ENCODE measurements at places on chromosomes 7 and 10.

- no peak for DNase-seq
These were observed 349.2 kb downstream of the RNLS start for GRCh38 chr10:88233870-88234269.

DNA sequence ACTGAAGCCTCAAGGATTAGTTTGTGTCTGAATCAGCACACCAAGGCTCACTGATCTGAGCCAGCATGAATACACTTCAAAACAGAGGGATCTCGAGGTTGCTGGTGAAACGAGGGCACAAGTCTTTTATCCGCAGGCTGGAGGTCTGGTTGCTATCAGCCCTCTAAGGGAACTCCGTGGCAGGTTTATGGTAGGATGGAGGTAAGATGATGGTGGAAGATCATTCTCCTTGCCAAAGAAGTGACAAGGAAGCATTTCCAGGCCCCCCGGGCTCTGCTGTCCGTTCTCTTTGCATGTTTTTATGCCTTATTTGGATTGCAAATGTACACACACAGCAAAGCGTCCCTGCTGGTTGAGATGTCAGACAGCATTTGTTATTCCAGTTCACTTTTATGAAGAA is 268.3 kb downstream of the ARHGAP12 start:
- DNase-seq = no peak

DNA sequence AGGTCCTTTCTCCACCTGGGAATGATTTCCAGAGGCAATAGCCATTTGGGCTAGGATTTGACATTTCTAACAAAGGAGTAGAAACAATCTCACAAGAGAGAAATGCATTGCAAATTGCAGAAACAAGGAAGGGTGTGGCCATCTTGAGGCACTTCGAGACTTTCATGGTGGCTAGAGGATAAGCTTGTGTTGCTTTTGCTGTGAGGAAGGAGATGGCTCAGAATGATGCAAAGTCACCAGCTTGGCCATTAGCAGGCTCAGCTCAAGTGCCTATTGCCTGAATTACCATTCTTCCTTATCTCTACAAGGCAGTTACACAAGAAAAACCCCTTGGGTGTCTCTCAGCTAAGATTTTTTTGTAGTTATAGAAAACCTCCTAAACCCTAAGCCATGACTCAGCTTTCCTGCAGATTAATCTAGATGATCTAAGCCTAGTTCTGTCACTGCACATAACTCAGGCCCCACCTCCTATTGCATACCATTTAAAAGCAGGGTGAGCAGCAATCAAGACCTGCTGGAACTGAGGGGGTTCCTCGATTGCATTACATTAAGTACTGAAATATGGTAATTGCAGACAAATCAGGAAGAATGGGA is 683.1 kb downstream of the NRG3 start:
- DNase-seq = no peak

- no peak for DNase-seq
These were observed 127.5 kb downstream of the DNAJB6 start for GRCh38 chr7:157464111-157464970.

DNA sequence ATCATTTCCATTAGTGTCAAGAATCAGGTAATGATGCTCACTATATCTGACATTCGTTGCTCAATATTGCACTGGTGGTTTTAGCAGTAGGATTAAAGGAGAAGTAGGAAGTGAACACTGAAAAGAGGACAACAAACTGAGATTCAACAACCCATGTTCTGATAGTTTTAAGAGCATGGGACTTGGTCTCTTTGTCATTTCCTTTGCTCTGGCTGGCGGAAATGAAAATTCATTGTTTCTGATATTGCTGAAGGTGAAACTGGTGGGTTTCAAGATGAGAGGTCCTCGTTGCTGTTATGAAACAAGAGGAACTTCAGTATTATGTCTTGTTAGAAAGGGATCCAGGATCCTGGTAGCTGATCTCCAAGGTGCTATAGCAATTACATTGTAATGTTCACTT is 129.0 kb downstream of the DNAH11 start:
- peak; percentile 10 for DNase-seq

DNA sequence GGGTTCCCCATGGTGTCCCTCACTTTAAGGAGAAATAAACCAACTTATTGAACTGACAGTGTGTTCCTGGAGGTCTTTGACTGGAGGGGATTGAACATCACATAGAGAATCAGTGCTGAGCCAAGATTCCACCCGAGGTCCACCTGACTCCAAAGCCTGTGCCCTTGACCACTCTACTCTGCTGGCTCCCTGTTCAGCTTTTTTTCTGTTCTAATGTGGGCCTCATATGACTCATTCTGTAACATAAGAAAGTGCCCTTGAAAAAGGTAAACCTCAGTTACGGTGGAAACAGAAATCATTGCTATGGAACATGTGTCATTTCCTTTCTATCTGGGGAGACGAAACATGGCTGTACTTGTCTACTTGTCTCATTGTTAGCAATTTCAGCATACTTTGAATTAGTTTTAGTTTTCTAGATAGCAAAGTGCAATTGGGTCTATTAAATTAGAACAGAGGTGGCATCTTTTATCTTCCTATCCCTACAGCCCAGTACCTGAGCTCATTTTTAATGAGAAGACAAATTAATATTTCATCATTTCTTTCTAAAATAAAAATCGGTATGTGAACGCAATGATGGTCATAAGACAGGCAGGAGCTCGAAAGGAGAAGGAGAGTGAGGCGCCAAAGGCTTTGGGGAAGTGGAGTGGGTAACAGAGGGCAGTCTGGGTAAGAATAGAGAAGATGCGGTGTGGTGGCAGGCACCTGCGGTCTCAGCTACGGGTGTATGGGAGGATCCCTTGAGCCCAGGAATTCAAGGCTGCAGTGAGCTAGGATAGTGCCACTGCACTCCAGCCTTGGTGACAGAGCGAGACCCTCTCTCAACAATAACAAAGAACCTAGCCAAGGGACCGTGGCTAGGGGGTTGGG is 1.5 kb downstream of the GSDME start:
- DNase-seq = peak; percentile 85

DNA sequence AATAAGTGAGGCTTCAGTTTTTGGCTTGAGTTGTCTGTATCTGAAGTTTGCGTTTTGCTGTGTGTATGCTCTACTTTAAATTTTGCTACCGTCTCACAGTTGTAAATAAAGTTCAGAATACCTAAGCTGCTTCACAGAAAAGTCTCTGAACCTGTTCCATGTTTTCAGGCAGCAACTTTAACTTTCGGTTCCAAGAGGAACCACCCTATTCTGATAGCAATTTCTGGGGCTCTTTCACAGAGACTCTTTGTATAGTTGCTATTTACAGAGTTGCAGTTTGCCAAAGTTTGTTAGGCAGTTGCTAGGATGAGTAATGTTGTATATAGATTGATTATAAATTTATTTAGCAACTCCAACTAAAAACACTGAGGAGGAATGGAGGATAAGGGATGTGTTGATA is 5.7 kb downstream of the FAM221A start:
- no peak for DNase-seq

GRCh38 chr10:91761721-91762120 is 36.5 kb upstream of the TNKS2 start:
- DNase-seq = no peak

DNA sequence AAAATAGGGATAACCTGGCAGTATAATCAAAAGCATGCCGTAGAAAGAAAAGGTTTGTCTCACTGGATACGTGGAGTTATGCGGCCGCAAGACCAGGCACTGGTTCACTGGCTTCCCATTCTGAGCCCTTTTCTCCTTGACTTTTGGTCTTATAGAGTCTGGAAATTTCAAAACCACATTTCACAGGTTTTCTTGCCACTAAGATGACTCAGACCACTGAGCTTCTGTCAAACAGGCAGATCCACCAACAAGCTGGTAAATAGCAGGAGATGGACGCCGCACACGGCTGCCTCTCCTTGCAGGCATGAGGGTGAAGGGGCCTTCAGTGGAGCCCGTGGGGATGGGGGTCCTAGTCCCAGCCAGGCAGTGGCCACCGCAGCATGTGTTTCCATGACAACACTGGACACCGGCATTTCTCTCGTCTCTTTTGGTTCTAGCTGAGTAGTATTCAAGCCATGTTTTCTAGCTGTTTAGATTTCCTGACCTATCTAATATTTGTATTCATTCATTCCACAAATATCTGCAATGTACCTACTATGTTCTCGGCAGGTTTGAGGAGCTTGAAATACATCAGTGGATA is 55.5 kb downstream of the KLF6 start:
- no peak for DNase-seq

DNA sequence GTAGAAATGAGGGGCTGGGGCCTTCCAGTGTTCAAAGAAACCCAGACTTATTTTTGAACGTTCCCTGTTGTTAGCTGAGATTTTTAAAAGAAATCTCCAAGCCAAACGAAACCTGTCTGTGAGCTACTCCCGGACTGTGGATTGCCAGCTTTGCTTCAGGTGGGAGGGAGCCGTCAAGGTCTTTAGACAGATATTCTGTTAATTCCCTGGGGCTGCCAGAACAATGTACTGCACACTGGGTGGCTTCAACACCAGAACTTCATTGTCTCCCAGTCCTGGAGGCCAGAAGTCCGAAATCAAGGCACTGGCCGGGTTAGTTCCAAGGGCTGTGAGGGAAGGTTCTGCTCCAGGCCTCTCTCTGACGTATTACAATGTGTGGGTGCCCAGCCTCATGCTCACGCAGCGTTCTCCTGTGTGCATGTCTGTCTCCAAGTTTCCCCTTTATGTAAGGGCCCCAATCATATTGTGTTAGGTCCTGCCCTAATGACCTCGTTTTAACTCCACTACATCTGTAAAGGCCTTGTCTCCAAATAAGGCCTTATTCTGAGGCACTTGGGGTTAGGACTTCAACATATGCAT is 60.0 kb upstream of the GJD4 start:
- no peak for DNase-seq

- DNase-seq = no peak
These were observed 15.2 kb upstream of the KNDC1 start for GRCh38 chr10:133144771-133145170.

GRCh38 chr7:40356312-40356711 is 221.5 kb downstream of the SUGCT start:
- DNase-seq = no peak
